ENCODE measurements at places on chromosomes 6 and 20.

- DNase-seq = peak; percentile 77
Observed at GRCh38 chr20:6395695-6396094, 272.9 kb upstream of the FERMT1 start.

GRCh38 chr6:84193114-84193708 is 34.2 kb downstream of the CEP162 start:
- DNase-seq = peak; percentile 15

DNA sequence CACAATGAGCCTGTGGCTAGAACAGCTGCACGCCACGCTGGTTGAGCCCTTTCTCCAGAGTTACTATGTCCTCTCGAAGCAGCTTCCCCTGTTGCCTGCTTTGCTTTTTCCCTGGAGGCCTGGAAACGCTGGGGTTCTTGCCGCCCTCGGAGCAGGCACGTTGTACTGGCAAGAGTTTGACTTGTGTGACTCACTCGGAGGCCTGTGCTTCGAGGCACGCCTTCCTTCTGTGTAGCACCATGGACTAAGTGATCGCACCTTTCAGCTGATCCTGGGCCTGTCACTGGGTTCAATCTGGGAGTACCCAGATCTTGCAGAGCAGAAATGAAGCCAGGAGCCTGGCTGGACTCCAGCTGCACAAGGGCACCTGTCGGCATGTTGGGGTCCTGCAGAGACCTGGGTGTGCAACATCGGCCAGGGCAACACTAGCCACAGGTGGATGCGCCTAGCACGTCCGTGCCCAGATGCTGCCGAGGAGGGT is 5.2 kb downstream of the INSM1 start:
- DNase-seq = no peak

GRCh38 chr20:59703046-59703445 is 98.7 kb downstream of the PHACTR3 start:
- no peak for DNase-seq

- DNase-seq = peak; percentile 31
Observed at GRCh38 chr6:65399355-65400084, 307.5 kb downstream of the EYS start.

- DNase-seq = peak; percentile 73
Observed at GRCh38 chr6:133248241-133249001, 7.3 kb downstream of the EYA4 start.

- DNase-seq = peak; percentile 3
Observed at GRCh38 chr6:169420912-169421543, 167.4 kb upstream of the THBS2 start.

- peak; percentile 30 for DNase-seq
Observed at GRCh38 chr6:118867181-118867580, 26.8 kb upstream of the ASF1A start.

DNA sequence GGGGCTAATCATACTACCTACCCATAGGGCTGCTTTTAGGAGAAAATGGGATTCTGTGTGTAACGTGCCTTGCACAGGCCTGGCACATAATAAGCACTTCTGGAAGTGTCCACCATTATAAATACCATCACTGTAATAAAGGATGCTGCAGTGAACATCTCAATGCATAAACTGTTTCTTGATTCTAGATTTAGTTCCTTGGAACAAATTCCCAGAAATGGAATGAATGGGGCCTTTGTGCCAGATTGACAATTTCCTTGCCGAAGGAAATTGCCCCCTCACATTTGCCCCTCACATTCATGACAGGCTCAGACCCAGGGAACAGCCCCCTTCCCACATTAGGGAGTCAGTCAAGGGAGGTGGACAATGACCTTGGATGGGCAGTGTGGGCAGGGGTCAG is 29.2 kb downstream of the BPIFB4 start:
- no peak for DNase-seq

GRCh38 chr6:148432462-148433195 is 90.0 kb downstream of the SASH1 start:
- no peak for DNase-seq

- DNase-seq = no peak
Observed at GRCh38 chr6:24966381-24966780, 30.6 kb upstream of the RIPOR2 start.

- no peak for DNase-seq
Observed at GRCh38 chr6:84606860-84607259, 157.5 kb downstream of the TBX18 start.

DNA sequence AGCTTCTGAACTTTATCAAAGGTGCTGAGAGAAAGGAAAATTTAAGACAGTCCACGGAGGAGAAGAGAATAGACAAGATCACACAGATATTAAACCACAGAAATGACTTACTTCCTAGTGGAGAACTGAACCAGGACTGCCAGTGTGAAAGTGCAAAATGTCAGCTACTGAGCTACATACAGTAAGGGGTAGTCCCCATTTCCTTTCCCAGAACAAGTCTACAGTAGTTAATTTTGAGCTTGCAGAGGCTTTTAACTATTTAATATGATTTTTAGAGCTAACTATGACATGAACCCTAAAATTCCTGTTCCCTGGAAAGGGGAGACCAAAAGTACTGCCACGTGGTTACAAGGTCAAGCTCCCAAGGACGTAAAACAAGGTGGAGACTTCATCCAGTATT is 45.1 kb downstream of the CEP85L start:
- DNase-seq = no peak

- peak; percentile 75 for DNase-seq
Observed at GRCh38 chr6:127192911-127193541, 73.6 kb upstream of the RNF146 start.

DNA sequence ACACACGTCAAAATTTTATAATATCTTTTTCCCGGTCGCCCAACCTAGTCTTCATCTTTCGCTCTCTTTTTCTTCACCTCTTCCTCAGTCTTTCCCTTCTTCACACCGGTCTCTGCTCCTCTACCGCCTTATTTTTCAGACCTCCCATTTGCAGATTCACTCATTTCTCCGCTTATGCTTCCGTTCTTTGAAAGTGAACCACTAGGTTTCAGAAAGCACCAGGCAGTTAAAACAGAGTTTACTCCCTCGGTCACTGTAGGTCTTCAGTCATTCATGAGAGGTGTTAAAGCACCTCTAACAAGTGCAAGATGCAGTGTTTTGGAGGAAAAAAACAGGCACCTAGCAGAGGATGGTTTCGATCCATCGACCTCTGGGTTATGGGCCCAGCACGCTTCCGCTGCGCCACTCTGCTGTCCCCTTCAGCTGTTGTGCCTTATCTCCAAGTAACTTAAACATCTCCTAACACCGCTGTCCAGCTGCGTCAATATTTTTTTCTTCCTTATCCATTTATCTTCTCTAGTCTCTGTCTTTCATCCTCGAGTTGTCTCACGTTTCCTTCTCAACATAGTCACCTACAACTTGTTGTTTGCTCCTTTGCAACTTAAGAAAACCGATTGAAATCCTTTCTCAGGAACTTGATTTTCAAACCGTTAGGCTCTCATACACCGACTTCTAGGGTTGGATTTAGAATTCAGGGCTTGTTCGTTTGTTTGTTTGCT is 119.7 kb upstream of the ZNF184 start:
- peak; percentile 87 for DNase-seq

GRCh38 chr6:110013386-110013785 is 35.3 kb downstream of the GPR6 start:
- DNase-seq = no peak

GRCh38 chr20:37948956-37949355 is 46.0 kb downstream of the VSTM2L start:
- no peak for DNase-seq

- DNase-seq = peak; percentile 71
Observed at GRCh38 chr20:51966296-51966971, 164.1 kb upstream of the SALL4 start.

DNA sequence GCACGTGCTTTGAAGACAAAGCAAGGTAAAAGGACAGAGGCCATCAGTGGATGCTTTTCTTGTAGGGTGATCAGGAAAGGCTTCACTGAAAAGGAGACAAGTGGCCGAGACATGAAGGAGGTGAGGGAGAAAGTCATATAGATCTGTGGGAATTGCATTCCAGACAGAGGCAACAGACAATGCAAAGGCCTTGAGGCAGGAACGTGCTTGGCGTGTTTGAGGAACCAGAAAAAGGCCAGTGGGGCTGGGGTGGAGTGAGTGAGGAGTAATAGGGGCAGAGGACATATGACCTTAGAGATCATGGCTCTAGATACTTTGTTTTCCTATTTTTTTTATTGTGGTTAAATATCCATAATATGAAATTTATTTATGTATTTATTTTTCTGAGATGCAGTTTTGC is 10.5 kb upstream of the SALL4 start:
- DNase-seq = no peak

DNA sequence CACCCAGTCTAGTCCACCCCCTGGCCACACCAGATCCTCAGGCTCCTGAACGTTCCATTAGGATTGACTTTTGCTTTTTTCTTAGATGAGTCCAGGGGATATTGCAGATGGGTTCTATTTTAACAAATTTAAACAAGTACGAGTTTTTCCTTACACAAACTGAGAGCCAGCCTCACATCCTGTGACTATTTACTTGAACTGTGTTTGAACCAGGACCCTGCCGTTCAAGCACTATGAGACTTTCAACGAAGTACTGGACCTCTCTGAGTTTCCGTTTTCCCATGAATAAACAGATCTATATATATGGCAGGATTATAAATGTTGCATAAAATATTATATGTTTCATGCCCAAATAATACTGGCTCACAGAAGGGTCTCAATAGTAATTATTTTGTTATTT is 1.4 kb upstream of the METTL24 start:
- DNase-seq = no peak

DNA sequence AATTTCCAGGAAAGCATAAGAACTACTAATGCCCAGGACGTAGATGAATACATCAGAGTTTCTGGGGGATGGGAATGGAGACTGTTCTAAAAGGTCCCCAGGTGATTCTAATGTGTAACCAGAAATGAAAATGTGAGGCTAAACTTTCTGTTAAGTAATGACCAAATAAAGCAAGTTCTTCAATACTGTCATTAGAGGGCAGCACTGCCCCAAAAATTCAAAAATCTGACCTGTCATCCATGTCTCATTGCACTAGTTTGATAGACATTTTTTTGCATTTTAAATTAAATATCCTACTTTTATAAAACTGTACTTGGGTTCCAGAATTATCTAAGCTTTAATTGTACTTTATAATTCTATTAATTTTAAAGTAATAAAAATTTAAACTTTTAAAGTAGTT is 94.9 kb downstream of the RFX6 start:
- peak; percentile 56 for DNase-seq

DNA sequence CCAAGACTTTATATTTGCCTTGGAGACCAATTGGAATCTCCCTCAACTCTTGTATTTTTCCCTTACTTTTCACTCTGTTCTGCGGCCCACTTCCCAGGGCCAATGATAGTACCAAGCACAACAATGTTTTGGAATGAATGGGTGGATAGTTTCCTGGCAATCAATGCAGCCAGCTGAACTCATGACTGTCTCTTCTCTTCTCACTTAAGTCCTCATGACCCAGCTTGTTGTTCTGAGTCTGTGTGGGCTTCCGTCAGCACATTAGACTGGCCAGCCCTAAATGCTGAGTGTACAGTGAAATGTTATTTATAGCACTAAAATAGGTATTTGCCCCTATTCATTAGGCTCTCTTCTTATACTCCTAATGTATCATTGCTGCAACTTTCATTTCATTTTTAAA is 5.6 kb upstream of the MBOAT1 start:
- no peak for DNase-seq

DNA sequence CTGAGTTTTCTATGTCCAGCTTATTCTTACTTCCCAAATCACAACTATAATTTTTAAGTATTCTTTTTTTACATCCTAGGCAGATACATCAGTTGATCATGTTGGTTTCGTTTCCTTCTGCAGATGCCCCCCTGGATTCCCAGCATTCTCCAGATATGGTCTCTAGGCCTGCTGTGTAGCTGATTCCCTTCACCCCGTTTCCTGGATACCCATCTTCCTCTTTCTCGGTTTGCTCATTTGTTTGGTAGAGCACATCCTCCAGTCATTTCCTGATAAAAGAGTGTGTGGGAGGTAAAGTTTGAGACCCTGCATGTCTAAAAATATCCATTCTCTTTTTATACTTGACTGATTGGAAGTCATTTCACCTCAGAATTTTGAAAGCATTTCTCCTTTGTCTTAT is 66.4 kb downstream of the ANKS1A start:
- DNase-seq = no peak

DNA sequence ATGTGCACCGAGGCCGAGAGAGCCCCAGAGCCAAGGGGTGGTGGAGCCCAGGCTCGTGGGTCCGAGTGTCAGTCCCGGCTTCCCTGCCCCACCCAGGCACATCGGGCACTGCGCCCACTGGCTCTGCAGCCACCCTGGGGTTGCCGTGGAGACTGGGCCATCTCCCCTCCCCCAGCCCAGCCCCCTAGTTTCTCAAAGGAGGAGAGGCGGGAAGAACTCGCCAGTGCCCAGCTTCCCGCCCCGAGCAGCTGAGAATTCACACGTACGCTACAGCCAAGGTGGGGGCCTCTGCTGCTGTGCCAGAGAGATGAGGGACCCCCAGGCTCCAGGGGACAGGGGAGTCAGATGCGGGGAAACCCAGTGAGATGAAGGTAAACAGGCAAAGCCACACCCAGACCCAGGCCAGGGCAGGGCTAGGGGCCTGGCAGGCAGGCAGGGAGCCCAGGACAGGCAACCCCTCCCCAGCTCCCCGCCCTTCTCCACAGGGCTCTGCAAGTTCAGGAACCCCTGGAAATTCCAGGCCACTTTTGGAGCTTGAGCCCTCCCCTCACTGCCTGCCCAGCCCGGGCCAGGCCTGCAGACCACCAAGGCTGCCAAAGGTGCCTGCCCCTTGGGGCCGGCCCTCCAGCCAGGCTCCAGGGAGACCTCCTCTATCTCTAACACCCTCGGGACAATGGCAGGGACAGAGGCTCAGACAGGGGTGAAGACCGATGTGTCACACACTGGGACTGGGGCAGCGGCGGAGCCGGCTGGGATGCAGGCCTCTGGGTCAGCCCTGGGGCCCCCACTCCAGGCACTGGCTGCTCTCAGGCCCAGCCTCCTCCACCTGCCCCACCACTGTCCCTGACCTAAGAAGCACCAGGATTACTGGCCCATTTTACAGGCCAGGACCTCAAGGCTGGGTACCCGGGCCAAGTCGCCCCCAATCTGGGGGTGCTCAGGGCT is 6.0 kb downstream of the LAMA5 start:
- no peak for DNase-seq

DNA sequence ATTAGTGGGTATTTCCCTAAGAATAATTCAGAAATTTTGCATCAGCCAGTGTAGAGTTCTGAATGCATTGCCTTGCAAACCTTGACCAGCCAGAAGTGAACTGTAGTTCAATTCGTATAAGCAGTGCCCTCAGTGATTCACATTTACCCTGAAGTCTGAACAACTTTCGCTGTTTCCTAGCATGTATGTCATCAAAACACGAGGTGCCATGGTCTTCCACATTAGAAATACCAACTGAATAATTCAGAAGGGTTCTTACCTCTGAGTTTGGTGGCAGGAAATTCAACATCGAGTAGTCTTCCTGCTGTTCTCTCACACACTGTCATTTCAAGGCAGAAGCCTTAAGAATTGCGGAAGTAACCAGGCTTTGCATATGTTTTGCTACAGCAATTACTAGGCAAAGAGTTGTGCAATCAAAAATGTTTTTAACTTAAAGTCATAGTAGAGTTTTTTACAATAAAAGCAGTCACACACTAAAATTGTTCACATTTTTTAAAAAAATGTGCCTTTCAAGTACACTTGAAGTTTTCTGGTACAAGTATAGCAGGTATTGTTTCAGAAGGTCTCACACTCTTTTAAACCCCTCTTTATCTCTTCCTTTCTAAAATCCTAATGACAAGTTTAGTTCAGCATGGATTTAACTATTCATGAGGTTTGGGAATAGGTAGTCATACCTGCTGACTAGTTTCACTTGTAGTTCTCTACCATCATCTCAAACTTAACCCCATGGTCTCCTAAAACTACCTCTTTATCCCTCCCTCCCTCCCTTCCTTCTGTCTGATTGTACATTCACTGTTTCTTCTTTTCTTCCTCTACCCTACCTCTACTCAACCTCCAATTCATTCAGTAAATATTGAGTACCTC is 118.3 kb downstream of the STXBP5 start:
- peak; percentile 13 for DNase-seq
